ENCODE measurements at places on chromosomes 5 and 9.
A peak's percentile ranks its signal among the peaks of the same experiment; 100 is the strongest.

- DNase-seq, result no peak
Observed at GRCh38 chr5:54553659-54554207, 36.2 kb downstream of the SNX18 start.

- DNase-seq, result no peak
Observed at GRCh38 chr5:14310901-14311300, 167.8 kb downstream of the TRIO start.

DNA sequence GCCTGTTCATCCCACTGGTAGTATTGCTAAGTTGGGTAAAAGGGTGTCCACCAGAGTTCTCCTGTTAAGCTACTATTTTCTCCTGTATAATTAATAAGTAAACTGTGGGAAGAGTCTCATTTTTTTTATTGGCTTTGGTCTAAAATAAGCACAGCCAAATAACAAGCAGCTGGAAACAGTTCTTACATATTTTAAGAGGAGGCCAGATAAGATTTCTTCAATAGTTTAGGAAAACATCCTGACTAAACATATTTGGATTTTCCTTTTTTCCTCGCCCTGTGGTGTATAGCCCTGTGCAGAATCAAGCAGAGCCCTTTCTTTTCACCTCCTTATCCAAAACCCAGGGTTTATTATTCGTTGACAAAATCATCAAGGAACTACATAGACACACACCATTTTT, 122.2 kb upstream of the ZNF608 start:
- DNase-seq, result no peak

DNA sequence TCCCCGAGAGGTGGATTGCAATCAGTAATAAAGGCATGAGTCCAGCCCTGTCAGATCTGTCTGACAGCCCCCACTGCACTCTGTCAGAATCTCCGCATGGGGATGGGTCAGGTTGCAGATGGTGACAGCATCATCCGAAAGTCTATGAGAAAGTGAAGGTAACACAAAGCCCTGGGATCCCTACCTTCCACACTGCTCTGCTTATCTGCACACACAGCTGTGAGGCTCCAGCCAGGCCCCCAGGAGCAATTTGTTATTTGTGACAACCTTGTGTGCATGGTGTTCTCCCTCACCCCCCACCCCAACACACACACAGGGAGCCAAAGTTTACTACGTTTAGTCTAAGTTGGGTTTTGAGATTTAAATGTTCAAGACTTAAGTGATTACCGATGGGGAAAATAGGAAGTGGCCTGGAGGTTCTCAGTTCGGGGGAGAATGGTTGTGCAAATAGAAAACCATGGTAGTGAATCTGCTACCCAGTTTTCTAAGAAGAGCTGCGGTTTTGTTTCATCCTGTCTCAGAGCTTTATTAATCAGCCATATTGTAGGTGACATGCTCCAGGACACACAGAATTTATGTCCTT, 92.7 kb downstream of the SV2C start:
- no peak for DNase-seq

DNA sequence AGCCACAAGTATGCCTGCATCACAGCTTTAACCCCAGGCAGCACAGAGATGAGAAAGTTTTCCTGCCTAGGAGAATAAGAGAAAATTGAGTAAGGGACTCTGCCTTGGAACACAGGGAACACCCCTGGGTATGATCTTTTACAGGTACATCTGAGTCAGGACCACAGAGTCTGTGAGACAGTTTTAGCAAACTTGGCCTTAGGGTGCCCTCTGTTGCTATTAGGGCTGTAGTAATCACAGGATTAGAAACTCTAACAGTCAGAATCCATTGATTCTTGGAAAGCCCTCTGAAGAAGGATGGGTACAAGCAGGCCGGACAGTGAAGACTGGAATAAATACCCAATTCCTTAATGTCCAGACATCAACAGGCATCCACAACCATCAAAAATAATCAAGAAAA, 989.5 kb upstream of the CDH9 start:
- no peak for DNase-seq

DNA sequence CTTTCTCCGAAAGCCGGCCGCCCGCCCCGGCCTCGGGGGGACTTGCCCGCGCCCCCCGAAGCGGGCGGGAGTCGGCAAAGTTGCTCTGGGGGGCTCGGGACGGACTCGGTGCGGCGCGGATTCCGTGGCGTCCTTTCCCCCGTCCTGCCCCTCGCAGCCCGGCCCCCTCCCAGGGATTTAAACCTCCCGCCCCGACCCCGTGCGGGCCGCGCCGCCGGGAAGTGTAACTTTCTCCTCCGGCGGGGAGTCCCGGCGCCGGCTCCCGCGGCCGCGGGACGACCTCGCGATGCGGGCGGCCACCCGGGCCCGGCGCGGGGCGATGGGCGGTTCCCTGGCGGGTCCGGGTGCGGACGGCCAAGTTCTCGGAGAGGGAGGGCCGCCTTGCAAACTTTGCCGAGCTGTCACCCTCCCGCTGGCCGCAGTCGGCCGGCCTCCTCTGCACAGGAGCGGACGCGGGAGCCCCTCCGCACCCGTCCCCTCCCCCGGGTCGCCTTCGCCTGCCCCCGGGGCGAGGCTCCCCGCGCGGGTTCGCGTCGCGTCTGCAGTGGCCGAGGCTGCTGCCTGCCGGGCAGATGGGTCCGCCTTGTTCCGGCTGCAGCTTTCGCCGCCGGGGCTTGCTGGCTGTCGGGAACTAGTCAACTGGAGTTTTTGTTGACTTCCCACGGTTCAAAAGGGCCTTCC, 732 bp downstream of the PBX3 start:
- DNase-seq, result peak; percentile 31

- DNase-seq, result no peak
Observed at GRCh38 chr9:34374905-34375552, 1.7 kb downstream of the MYORG start.

DNA sequence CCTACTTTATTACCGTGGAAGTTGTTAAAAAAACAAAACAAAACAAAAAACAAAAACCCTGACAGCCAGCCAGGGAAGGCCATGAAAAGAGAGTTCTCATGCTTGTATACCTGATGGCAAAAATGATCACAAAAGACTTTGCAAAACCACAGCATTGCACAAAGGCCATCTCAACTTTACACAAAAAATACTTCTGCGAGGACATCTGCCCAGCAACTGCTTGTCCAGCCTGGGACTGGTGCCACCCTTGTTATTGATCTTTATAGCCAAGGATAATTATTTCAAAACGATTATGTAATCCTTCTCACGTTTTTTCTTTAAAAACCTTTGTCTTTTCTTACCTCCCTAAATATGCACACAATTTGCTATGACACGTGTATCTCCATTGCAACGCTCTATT, 42.2 kb upstream of the SLC28A3 start:
- no peak for DNase-seq

DNA sequence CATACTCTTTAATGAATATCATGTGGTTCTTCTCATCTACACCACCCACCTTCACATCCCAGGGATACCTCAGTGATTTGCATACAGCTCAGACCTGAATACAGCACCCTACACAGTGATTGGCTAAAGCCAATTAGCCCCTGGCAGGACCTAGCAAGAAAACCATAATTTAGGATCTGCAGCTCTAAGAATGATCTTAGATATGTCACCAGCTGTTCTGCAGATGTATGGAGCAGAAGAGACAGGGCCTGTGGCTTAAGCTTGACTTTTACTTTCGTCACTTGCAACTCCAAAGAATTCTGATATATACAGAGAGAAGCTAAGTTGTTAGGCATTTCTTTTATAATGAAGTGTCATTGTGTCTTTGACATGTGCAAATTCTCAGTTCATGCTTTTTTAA, 483.2 kb upstream of the C9orf72 start:
- no peak for DNase-seq

GRCh38 chr9:36793277-36793676, 220.6 kb downstream of the MELK start:
- no peak for DNase-seq
